CD8-positive, alpha-beta memory T cell (primary cell): ENCODE measurements at places on chromosomes 3 and 15. TPM values are rescaled to one million over a fixed set of nuclear protein-coding genes. Genes with fewer than 3 reads are reported as not detected.

- DNase-seq = no peak
- no peaks in the 10 kb centered on the region for H3K27me3 ChIP-seq
- H3K36me3 ChIP-seq = no peaks in the 10 kb centered on the region
- no peaks in the 10 kb centered on the region for H3K4me1 ChIP-seq
Observed at GRCh38 chr3:156460206-156460611, 94.7 kb downstream of the SSR3 start.

DNA sequence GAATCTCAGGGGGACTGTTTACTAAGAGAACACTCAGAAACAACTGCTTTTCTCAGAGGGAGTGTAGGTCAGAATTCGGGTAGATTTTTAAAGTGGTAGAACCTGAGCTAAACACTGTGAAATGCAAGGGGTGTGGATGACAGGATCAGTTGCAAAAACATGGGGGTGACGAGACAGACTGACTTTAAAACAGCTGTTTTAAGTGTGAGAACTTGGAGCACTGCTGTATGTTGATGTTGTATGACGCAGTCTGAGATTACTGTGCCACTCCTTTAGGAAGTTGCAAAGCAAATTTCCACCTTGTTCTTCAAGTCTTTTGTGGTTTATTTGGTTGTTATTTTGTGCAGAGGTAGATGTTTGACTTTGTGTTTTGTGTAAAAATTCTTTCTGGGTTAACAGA, 36.8 kb upstream of the DIPK2A start:
- H3K4me3 ChIP-seq = no peak overlapping the region
- no peaks in the 10 kb centered on the region for H3K36me3 ChIP-seq
- H3K27me3 ChIP-seq = no peaks in the 10 kb centered on the region
- H3K4me1 ChIP-seq = no peaks in the 10 kb centered on the region
- DNase-seq = no peak

GRCh38 chr3:25463836-25464418, 35.9 kb downstream of the RARB start:
- H3K4me1 ChIP-seq = no peaks in the 10 kb centered on the region
- H3K27me3 ChIP-seq = no peaks in the 10 kb centered on the region
- H3K27ac ChIP-seq = no peak overlapping the region
- no peaks in the 10 kb centered on the region for H3K36me3 ChIP-seq
- no peak for DNase-seq

DNA sequence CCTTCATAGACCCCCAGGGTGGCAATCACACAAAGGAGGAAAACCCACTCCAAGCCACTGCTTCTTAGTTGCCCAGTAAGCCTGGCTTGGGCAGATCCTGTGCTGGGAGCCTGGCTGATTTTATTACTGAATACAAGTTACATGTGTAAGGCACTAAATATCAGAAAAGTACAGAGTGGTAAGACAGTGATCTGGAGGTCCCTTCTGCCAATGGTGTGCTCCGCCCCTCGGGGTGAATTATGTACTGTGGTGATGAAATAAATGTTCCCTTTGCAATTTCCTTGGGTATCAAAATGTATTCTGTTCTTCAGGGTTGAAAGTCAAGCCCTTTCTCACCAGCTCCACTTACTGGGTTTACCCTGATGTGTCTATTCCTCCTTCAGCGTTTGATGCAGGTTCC, 38.8 kb downstream of the EID1 start:
- no peak overlapping the region for H3K4me3 ChIP-seq
- H3K36me3 ChIP-seq = no peaks in the 10 kb centered on the region
- no peaks in the 10 kb centered on the region for H3K4me1 ChIP-seq

GRCh38 chr15:26628879-26629529, 143.9 kb downstream of the GABRB3 start:
- no peak overlapping the region for H3K27ac ChIP-seq
- no peaks in the 10 kb centered on the region for H3K36me3 ChIP-seq
- no peak overlapping the region for H3K4me3 ChIP-seq
- H3K4me1 ChIP-seq = no peaks in the 10 kb centered on the region
- DNase-seq = no peak

DNA sequence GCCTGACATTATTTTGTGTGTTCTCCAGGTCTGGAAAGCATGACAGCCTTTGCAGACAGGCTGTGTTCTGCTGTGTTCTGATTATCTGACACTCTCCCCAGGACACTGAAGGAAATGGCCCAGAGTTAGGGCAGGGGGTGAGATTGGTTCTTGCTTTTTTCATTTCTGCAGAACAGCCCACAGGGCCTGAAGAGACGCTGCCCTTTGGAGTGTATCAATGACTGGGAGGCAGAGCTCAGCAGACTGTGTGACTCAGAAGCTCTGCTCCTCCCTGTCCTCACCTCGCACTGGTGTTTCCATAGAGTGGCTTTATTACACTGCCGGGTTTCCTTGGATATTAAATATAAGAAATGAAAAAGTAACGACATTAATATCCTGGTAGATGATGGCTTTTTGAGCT, 523.6 kb downstream of the NTRK3 start:
- H3K27ac ChIP-seq = no peak overlapping the region
- no peaks in the 10 kb centered on the region for H3K27me3 ChIP-seq
- H3K4me3 ChIP-seq = no peak overlapping the region
- no peak for DNase-seq
- no peaks in the 10 kb centered on the region for H3K36me3 ChIP-seq

DNA sequence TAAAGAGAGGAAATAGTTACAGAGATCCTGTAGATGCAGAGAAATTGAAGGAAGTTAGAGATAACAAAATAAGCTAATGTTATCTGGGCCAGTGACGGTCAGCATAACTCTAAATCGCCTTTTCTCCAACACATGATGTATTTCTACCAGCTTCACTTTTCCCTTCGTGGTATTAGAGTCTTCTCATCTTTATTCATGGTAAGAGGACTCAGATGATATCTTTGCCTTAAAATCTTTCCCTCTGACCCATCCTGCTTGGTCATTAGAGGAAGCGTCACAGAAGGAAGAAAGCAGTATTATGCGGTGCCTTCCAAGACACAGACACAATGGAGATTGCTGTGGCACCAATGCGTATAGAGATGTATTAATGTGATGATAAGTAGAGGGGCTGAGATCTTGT, 320.7 kb upstream of the GOLIM4 start:
- DNase-seq = no peak
- H3K27ac ChIP-seq = no peak overlapping the region
- no peaks in the 10 kb centered on the region for H3K36me3 ChIP-seq
- no peaks in the 10 kb centered on the region for H3K4me1 ChIP-seq

Gene TPRG1
- 30.5 TPM for polyA plus RNA-seq
